Peyer's patch (tissue), 4 donors: ENCODE measurements at places on chromosomes 2 and 18. TPM values are rescaled to one million over a fixed set of nuclear protein-coding genes. Genes with fewer than 3 reads are reported as not detected.

DNA sequence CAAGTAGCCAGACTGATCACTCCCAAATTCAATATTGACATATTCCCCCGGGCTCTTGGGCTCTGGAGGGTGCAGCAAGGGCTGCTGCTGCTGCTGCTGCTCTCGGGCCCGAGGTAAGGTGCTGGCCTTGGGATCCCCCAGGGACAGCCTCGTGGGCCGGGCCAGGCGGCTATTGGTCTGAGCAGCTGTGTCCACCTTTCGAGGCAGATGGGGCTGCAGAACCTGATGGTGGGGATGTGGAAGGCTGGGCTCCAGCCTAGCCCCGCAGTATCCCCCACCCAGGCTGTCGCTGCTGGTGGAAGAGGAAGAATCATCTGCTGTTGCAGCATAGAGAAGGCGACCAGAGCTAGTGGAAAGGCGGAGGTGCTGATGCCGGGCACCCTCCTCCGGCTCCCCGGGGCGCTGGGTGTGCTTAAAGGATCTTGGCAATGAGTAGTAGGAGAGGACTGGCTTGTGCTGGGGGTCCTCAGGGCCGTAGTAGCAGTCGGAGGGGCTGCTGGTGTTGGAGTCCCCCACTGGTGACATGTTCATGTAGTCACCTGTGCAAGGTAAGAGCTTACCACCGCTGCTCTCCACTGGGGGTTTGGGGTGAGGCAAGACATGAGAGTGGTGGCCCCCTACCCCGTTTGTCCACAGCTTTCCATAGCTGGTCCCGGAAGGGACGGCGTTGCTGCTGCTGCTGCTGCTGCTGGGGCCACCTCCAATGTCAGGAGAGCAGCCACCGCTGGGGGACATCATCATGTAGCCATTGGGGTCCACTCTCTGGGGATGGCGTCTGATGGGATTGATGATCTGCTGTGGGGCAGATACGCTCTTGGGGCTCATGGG lies 3.4 kb downstream of the IRS1 start:
- H3K27ac ChIP-seq: peak overlapping the region; percentile 11
- H3K4me3 ChIP-seq: peak overlapping the region; percentile 10
- no peaks in the 10 kb centered on the region for H3K27me3 ChIP-seq
- no peak for DNase-seq

GRCh38 chr2:23578964-23579671 lies 194.1 kb downstream of the KLHL29 start:
- no peaks in the 10 kb centered on the region for H3K36me3 ChIP-seq
- H3K27ac ChIP-seq: no peak overlapping the region
- H3K27me3 ChIP-seq: no peaks in the 10 kb centered on the region

BOD1L2 gene
- 0.18 TPM for total RNA-seq

DNA sequence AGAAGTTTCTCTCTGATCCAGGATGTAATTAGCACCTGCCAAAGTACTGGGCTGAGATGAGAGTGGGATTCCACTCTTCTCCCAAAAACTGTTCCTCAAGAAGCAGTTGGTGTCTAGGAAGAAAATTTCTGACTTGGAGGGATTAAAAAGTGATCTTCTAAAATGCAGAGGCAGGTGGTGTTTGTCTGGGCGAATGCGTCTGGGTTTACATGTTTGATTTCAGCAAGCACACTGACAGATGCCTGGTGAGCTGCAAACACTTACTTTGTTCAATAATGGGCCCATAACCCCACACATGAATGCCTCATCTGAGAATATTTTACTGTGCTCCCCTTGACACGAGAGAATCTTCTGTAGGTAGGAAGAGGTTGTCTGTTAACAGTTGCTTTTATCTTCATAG lies 24.3 kb upstream of the KCNF1 start:
- no peaks in the 10 kb centered on the region for H3K4me1 ChIP-seq
- H3K36me3 ChIP-seq: no peaks in the 10 kb centered on the region
- no peak overlapping the region for H3K4me3 ChIP-seq
- H3K27me3 ChIP-seq: no peaks in the 10 kb centered on the region
- DNase-seq: peak; percentile 17

PIEZO2 gene
- 5.8 TPM for total RNA-seq
